AG09319 (cell line): ENCODE measurements at places on chromosomes 1 and 21.
A peak's percentile ranks its signal among the peaks of the same experiment; 100 is the strongest.

DNA sequence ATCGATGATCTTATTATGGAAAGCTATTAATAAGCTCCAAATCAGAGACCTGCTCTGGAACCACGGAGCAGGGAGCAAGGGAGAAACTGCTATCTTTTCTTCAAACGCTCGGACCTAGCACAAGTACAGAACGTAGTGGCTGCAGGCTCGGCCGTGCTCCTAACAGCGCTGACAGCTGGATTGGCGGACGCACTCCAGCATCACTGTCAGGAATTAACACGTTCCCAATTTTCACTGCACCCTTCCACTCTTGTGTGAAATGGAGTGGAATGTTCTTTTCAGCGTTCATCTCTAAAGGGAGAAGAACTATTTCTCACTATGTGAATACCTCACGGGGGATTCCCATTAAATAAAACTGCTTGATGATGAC, 106.9 kb downstream of the ZNF281 start:
- DNase-seq, result no peak

GRCh38 chr1:10195570-10195969, 14.8 kb upstream of the KIF1B start:
- DNase-seq, result no peak

DNA sequence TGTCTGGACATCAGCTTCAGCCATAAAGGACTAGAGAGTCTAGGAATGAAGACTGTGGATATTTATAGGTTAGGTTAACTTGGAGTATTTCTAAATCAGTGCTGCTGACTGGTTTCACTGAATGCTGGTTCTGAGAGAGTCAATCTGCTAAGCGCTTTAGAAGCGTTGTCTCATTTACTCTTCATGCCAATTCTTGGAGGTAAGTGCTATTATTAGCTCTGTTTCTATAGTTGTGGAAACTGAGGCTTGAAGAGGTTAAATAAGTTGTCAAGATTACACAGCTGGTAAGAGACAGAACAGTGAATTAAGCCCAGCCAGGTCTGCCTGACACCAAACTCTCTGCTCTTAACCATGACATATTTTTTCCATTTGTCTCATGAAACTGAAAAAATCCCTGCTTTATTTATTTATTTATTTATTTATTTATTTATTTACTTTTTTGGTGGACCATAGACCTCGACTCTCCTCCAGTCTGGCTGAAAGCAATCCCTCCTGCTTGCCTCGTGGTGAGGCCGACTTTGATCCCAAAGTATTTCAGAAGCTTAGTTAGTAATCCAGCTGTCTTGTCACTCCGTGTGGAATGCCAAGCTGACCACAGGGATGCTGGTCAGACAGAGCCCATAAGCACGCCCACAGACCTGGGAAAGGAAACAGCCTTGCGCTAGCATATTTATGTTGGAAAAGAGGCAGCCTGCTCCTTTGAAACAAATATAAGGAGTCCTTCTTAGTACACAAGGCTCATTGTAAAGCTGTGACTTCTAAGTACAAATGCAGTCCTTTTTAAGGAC, 16.9 kb downstream of the NTMT2 start:
- DNase-seq, result peak; percentile 60

GRCh38 chr1:173383351-173383750, 93.8 kb upstream of the PRDX6 start:
- DNase-seq, result no peak

DNA sequence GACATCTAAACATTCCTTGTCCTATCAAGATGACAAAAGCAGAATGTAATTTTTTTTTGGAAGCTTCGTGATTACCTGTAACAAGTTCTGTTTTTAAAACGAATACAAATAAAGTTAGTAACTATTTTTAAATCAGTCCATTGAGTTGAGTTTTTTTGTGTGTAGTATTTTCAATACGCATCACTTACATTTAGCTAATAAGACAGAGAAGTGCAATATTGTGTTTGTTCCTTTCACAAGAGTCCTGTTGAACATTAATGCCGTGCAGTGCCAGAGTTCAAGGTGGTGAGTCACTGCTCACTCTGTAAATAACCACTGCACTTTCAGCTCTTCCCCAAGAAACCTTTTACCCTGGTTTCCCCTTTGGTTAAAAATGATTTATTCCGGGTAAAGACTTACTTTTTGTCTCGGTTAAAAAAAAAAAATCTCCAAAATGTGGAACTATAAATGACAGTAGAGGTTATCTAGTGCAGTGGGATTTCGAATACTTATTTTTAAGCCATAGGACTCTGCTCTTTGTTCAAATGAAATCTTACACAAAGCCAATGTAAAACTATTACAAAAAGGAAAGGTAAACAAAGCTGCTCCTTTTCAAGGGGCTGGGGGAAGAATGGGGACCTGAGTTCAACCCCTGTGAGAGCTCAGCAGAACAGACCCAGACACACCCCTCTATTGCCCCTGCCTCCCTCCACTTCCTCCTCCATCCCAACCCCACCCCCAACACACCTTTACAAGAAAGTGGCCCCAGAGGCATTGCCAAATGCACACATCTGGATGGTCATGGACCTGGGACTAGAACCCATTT, 14.8 kb upstream of the NCMAP start:
- DNase-seq, result no peak

GRCh38 chr1:93681101-93681988, at the start of gene BCAR3:
Gene BCAR3 (minus strand): TSS chr1:93681837. CDS start chr1:93674930, 6,907 bp downstream.
- DNase-seq, result no peak

DNA sequence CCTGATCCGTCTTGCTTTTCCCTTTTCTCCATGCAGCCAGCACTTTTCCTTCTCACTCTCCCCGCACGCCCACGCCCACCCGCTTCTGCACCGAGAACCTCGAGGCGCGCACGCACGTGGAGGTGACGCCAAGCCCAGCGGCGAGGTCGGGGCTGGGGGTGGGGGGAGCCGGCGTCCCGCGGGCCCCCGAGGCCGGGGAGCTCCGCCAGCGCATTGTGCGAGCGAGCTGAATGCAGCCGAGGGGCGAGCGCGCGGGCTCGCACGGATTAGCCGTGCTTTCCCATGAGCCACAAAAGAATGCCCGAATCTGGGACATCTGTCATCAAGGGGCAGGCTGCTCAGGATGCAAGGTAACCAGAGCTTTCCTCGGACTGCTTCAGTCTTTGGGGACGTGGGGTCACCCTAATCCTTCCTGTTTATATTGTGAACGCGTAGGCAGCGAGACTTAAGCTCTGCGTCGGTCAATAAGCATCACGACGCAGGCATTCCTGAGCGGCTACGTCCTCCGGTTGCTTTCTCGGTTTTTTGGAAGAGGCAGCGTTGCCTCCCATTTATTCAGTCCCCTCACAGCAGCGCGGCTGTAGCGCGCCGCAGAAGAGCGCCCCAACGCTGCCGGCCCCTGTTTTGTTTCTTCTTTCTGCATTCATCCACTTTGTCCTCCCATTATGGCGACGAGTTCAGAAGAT, 67.3 kb upstream of the AKT3 start:
- DNase-seq, result peak; percentile 52
